Stimulated activated CD4-positive, alpha-beta T cell treated with anti-CD3 and anti-CD28 coated beads, TNF-alpha, amount 100 ng/mL, for 48 hours (primary cell): ENCODE measurements at places on chromosomes 1 and 21.

GRCh38 chr1:206633708-206634121 is 1.6 kb upstream of the DYRK3 start:
- DNase-seq = no peak

GRCh38 chr1:29827801-29828525 is 591.6 kb downstream of the PTPRU start:
- DNase-seq = no peak

DNA sequence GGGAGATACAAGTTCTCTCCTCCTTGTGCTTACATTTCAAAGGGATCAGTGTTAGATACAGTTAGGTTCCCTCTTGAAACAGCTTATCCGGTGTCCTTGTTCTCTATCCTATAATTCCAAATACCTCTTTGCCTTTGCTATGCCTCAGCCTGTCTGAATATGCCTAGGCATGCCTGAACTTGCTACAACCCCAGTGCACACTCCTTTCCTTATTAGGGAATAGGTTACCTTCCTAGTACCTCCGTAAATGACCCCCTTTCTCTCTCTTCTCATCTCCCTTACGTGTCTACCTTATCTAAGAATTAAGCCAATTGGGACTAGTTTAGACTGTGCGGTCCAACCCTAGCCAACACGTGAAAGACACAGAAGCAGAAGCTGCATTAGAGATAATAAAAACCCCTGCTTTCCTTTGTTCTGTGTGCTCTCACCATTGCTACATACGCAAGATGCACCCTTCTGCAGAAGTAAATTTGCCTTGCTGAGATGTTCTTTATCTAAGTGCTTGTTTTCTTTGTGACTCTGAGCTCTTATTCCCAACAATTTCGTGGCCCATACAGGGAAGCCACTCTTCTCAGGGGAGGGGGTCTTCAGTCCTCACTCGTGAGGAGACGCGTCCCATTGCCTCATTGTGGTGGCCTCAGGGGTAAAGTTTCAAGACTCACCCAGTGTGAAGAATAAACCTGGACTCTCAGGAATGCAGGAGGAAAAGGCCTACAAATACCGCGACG is 802.1 kb downstream of the PLA2G4A start:
- no peak for DNase-seq

- DNase-seq = no peak
Observed at GRCh38 chr1:202553560-202554038, 156.7 kb downstream of the SYT2 start.
